ENCODE measurements at places on chromosomes 1 and 21.

- no peak for DNase-seq
Observed at GRCh38 chr1:206790502-206791250, 18.4 kb upstream of the IL10 start.

- no peak for DNase-seq
Observed at GRCh38 chr1:90831910-90832309, 114.8 kb upstream of the BARHL2 start.

GRCh38 chr1:86866665-86867064 is 47.3 kb downstream of the SELENOF start:
- DNase-seq: no peak

DNA sequence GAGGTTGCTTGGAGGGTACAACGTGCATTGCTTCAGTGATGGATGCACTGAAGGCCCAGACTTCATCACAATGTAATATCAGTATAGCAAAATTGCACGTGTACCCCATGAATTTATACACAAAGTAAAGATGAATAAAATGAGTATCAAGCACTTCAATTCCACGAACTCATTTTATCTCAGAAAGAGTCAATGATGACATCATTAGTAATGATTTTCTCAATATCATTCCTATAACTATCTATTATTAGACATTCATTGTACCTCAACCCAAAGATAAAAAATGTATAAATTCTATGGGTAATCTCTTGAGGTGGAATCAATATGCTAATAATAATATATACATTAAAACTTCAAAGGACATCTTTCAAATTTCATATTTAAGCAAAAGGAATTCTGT is 208.4 kb downstream of the COL11A1 start:
- no peak for DNase-seq

DNA sequence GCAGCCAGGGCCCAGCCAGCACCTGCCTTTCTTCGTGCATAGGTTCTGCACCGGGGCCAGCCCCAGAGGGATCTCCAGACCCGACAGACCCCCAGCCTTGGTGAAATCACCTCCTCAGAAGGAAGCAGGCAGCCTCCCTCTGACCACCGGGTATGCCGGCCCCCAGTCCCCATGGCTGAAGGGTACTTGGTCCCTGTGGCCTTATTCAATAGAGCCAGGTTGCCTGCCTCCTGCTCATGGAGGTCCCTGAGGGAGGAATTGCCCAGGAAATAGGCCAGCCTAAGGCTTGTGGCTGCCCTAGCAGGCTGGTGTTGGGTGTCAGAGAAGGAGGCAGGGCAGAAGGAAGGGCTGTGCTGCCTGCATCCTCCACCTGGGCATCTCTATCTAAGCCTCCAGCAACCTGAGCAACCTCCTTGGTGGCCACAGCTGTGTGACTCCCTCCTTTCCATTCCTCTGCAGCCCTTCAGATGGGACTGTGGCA is 338.2 kb upstream of the VAMP3 start:
- no peak for DNase-seq

- no peak for DNase-seq
Observed at GRCh38 chr1:35340519-35340918, 72.0 kb downstream of the ZMYM4 start.

- DNase-seq: no peak
Observed at GRCh38 chr1:197210426-197210825, 57.6 kb upstream of the CRB1 start.

DNA sequence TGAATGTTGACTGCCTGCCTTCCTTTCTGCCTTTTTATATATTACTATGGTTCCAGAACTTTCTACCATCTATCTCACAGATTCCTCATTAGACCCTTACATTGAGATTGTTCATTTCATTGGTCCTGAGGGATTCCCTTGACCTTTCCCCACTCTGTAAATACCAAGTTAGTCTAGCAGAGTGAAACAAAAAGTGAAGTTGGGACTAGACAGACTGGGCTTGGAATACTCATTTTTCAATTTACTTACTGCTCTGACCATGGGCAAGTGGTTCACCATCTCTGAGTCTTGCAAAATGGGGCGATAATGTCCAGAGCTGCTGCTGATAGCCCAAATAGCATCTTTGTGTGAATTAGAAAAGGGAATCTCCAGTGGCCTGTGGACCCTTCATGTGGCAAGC is 38.8 kb downstream of the XCL2 start:
- no peak for DNase-seq

- no peak for DNase-seq
Observed at GRCh38 chr1:37399205-37399604, 75.2 kb upstream of the ZC3H12A start.

- DNase-seq: no peak
Observed at GRCh38 chr1:115134850-115135480, 45.7 kb upstream of the TSPAN2 start.

- DNase-seq: no peak
Observed at GRCh38 chr1:231736464-231736863, 109.9 kb downstream of the DISC1 start.

DNA sequence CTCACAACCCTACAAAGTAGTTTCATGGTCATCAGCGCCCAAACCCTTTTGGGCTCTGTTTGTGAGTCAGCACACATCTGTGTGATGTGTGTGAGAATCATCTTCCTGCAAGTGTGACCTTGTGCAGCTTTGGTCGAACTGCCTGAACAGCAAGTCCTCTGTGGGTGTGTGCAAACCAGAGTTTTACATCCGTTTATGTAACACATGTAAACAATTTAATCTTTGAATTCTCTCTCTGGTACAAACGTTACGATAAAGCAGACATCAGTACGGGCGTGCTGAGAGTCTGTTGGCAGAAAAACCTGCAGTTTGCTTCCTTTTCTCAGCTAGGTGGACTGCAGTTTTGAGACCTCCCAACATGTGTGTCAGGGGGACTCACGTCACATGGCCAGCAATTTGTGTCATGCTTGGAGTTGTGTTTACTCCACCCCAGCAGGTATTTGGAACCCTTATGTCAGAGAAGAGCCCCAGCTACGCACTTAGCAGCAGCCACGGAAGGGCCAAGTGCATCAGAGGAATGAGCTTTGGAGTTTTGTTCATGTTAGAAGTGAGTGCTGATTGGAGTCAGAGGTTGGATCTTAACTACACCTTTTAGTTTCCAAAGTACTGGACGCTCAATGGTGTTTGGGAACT is 230.8 kb downstream of the PAPPA2 start:
- no peak for DNase-seq

DNA sequence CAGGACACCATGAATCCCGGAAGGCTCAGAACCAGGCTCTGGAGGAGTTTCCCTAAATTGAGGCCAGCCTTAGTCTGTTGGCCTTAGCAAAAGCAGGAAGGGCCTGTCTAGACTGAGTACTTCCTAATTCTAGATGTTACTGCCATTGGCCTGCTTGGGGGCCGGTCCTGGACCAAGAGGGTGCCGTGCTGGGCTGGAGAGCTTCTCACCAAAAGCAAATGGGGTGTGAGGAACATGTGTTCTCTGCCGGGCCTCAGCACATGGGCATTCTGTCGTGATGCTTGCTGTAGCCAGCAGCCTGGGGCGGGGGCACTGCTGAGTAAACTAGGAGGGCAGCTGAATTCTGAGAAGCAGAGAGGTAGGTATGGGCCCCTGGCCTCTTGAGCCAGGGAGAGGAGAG is 35.7 kb upstream of the MAN1C1 start:
- no peak for DNase-seq

DNA sequence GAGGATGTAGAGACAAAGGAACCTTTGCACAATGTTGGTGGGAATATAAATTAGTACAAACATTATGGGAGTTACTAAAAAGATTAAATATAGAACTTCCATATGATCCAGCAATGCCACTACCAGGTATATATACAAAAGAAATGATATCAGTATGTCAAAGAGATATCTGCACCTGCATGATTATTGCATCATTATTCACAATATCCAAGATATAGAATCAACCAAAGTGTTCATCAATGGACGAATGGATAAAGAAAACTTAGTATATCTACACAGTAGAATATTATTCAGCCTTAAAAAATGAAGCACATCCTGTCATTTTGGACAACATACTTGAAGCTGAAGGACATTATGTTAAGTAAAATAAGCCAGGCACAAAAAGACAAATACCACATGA is 61.8 kb upstream of the USH2A start:
- no peak for DNase-seq

DNA sequence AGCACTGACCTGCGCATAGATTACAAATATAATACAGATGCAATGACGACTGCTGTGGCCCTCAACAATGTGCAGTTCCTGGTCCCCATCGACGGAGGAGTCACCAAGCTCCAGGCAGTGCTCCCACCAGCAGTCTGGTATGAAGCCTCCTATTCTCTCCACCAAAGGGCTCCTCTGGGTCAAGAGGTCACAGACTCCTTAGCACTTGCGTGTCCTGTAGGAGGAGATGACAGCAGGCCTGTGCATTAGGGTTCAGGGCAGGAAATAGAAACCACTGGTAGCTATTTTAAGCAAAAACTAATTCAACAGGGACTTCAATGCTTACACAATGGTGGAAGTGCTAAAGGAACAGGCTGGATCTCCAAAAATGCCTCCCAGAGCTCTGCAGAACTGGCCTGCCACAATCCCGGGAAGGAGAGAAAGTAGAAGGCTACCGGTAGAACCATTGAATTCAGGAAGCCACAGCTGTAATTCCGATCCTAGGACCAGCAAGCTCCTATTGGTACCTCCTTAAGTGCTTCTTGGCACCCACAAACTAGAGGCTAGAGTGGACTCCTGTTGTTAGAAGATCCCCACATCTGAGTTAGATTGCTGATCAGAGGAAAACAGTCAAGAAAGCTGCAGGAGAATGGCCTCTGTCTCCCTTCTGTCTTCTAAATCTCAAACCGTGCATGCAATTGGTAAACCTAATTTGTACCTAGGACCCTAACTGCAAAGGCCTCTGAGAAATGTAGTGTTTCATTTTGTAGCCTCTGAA is 12.7 kb upstream of the DYNLT5 start:
- DNase-seq: no peak

DNA sequence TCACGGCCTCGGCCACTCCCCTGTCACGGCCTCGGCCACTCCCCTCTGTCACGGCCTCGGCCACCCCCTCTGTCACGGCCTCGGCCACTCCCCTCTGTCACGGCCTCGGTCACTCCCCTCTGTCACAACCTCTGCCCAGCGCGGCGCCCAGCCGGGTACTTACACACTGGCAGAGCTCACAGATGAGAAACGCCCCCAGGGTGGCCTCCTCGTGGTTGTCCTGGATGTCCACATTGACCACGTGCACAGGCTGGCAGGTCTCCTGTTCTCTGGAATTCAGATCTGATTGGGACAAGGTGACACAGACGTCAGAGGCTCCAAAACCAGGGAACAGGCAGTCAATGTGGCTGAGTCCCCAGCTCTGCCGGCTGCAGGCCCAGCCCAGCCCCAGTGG is 3.3 kb upstream of the TMEM240 start:
- no peak for DNase-seq

- no peak for DNase-seq
Observed at GRCh38 chr1:171142416-171143385, 42.4 kb upstream of the FMO2 start.

GRCh38 chr1:200681231-200681630 is 11.5 kb upstream of the DDX59 start:
- no peak for DNase-seq

DNA sequence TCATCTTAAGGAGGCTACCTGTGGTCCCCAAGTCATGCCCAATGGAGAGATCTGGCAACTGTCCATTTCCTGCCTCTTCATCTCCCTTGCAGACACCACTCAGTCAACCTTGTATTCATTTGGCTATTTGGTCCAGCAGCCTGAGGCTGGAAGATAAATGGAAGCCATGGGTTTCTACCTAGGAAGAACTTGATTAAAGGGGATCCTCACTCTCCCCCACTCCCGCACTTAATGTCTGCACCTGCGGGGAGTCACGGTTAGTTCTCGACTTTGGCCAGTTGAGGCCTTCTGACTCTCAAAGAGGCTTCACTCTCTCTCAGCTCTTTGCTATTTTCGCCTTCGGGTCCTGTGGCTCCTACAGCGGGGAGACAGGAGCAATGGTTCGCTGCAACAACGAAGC is 8.4 kb upstream of the ATXN7L2 start:
- no peak for DNase-seq

DNA sequence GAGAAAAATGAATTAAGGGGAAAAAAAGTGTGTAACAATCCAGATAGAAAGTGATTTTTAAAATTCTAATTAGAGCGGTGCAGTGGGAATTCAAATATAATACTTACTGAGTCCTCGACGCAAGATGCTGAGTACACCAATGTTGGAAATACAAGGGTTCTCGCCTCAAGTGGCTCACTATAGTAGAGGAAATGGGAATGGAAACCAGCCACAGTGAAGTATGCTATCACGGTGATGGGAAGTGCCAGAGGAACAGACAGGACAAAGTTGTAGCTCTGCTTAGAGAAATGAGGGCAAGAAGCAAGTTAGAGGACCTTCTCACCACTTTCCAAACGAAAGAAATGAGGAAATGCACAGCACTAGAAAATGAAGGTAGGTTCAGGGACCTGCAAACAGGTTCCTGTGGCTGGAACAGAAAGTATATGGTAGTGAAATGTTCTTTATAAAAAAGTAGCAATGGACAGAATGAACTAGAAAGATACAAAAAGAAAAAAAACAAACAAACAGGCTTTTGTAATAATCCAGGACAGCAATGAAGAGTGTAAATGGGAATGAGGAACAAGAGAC is 13.5 kb downstream of the EGLN1 start:
- DNase-seq: no peak

- no peak for DNase-seq
Observed at GRCh38 chr1:119773711-119774241, 5.1 kb upstream of the HMGCS2 start.

GRCh38 chr1:46516200-46516950 is 26.7 kb downstream of the DMBX1 start:
- no peak for DNase-seq

DNA sequence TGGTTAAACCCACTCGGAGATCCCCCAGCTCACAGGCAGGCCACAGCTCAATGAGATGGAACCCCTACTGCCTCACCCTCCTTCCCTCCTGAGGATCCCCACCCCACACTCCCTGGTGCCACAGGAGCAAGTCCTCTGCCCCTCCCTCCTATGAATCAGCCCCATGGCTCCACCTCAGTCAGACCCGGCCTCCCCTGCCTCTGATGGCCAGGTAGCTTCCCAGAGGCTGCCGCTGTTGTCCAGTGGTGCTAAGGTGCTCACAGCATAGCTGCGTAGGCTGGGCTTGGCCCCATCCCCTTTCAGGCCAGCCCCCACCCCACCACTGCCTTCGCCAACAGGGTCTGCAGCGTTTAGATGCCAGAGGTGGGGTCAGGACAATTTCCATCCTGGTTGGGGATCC is 98.5 kb upstream of the IGSF21 start:
- no peak for DNase-seq

DNA sequence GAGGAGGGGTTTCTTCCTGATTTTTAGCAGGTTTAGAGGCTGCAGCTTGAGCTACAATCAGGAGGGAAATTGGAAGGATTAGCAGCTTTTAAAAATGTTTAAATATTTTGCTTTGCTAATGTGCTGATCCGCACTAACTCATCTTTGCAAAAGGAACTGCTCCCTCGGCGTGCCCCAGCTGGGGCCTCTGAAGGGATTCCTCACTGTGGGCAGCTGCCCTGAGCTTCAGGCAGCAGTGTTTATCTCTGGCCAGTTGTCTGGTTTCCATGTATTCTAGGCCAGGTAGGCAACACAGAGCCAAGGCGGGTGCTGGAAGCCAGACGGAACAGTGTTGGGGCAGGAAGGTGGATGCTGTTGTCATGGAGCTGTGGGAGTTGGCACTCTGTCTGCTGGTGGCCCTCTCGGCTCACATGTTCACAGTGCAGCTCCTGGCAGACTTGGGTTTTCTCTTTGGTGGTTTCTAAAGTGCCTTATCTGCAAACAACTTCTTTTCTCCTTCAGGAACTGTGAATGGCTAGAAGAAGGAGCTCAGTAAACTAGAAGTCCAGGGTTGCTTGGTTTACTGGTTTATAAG is 18.9 kb downstream of the NECAP2 start:
- no peak for DNase-seq

GRCh38 chr1:145871994-145872924 is 13.4 kb upstream of the PIAS3 start:
- DNase-seq: no peak

- no peak for DNase-seq
Observed at GRCh38 chr21:38267991-38268863, 11.4 kb downstream of the KCNJ15 start.
